ENCODE measurements at places on chromosomes 6 and 20. TPM values are rescaled to one million over a fixed set of nuclear protein-coding genes. Genes with fewer than 3 reads are reported as not detected.

- DNase-seq = no peak
Observed at GRCh38 chr6:42923666-42924065, 5.6 kb upstream of the CNPY3 start.

- no peak for DNase-seq
Observed at GRCh38 chr20:25239387-25240370, 8.2 kb upstream of the PYGB start.

DNA sequence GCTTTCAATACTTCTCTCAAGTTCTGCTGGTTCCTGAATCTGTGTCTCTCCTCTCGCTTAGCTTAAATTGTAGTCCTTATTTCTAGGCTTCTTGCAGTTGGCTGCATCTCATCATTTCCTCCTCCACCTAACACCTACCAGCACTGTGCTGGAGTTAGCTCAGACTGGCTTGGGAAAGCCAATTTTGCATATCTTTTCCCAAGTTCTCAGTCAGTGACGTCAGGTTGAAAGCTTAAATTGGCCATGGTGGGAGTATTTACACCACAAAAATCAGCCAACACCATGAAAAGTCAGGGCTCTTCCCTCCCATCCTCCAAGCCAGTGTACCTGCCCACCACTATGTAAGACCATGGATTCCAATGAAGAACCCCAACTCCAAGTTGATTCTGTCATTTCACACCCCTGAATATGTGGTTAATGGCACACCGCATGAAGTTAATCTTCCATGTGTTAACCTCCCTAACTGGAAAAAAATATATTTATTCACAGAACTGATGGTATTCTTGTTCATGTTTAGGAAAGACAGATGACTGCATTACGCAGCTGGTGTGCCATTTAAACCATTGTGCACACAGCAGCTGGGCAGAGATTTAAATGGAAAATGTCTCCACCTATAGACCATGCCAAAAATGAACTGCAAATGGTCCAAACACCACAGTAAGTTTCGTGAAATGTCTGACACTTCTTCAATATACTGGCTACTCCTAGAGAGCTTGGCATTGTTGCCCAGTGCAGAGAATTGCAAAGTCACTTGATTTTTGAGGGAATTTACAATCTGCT is 274.1 kb upstream of the MAP3K7 start:
- DNase-seq = no peak

DNA sequence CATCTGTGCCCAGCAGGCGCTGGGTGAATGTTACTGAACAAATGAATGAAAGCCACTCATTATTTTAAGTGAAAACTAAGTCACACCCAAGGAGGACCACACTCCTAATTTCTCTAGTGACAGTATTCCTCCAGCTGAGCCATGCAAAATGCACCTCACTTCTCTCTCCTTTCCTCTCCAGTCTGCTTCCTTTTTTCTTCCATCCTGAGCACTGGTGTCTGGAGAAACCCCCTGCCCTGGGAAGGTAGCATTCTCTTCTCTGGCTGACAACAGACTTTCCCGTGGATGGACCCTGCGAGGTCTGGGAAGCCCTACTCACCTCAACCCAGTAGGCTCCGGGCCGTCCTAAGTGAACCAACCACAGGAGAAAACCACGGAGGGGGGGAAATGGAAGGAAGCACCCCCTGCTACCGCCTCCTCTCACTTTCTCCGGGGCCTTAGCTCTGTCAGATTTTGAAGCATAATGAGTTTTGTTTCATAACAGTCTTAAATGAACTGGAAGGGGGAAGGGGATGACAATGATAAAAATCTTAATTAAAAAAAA is 22.6 kb downstream of the TRERF1 start:
- DNase-seq = no peak

DNA sequence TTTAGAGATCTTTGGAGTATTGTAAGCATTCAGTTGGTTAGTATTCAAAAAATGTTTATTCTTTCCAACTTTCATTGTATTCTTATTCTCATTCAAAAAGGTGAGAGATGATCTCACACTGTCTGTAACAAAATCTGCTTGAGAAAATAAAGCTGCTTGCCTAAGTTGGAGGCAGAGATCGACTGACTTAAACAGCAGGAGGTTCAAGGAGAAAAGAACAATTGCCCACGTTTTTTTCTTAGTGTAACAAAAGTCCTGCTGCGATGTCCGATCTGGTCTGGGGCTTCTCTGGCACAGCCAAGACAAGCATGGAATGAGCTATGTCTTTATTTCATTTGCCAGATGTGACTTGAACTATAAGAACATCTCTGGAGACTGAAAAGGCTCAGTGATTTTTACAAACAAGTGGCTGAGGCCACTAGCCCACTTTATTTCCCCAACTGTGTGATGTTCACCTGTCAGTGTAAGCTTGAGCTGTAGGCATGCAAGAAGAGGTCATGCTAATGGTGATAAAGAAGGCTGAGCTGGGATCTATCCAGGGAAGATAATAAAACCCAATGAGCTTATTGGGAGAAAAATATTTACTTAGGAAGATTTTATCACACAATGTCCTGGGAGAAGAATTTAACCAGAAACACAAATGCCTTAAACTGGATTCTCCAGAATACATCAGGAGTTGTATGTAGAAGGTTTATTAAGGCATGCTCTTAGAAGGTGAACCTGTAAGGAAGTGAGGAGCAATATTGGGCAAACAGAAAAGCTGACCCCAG is 580.1 kb upstream of the BTBD3 start:
- DNase-seq = no peak

- no peak for DNase-seq
Observed at GRCh38 chr20:36499723-36500501, 41.4 kb upstream of the MYL9 start.

DNA sequence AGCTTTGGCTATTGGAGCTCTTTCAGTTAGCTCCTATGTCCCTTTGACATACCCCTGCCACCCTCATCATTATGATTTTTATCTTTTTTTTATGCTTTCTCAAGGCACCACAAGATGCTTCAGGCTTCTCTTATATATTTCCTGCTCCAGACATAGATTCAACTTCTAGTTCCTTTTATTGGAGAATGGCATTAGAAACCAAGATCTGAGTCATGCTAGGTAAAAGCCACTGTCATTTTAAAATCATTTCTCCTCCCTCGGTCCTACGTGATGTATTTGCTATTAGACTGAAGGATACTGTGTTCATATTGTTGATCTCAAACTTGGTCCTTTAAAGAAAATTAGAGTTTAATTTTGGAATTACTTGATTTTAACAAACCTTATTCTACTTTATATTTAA is 8.3 kb downstream of the TENT5A start:
- no peak for DNase-seq

Gene SAPCD1
- 0.33 TPM for total RNA-seq

Gene SLC32A1
- not detected for total RNA-seq
